ENCODE measurements at places on chromosomes 4 and X. TPM values are rescaled to one million over a fixed set of nuclear protein-coding genes. Genes with fewer than 3 reads are reported as not detected.
A peak's percentile ranks its signal among the peaks of the same experiment; 100 is the strongest.

DNA sequence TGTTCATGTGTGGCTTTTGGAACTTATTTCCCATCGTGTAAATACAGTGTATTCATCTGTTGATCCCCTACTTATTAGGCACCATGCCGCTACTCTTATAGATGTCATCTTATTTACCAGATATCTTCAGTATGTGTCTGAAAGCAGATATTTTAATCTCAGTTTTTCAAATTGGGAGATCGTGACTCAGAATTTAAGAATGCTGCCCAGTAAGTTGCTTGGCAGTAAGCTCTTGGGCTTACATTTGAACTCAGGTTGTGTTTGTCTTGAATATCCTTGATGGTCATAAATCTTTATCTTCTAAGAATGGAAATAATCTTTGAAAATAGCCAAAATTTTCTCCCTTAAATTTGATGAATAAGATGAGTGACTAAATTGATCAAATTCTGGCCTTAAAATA, 45.9 kb upstream of the RPA4 start:
- H3K27ac ChIP-seq, result no peak overlapping the region
- no peaks in the 10 kb centered on the region for H3K4me1 ChIP-seq

GRCh38 chr4:114368751-114369150, 229.9 kb upstream of the UGT8 start:
- DNase-seq, result no peak
- peaks cover 3% of the 10 kb centered on the region for H3K4me1 ChIP-seq
- no peaks in the 10 kb centered on the region for H3K27me3 ChIP-seq
- no peak overlapping the region for H3K4me3 ChIP-seq
- H3K27ac ChIP-seq, result no peak overlapping the region
- H3K36me3 ChIP-seq, result no peaks in the 10 kb centered on the region

- no peaks in the 10 kb centered on the region for H3K36me3 ChIP-seq
- H3K4me3 ChIP-seq, result no peak overlapping the region
- H3K27me3 ChIP-seq, result no peaks in the 10 kb centered on the region
- H3K27ac ChIP-seq, result no peak overlapping the region
Measured at GRCh38 chrX:48648336-48648751, 35.3 kb upstream of the WAS start.

DNA sequence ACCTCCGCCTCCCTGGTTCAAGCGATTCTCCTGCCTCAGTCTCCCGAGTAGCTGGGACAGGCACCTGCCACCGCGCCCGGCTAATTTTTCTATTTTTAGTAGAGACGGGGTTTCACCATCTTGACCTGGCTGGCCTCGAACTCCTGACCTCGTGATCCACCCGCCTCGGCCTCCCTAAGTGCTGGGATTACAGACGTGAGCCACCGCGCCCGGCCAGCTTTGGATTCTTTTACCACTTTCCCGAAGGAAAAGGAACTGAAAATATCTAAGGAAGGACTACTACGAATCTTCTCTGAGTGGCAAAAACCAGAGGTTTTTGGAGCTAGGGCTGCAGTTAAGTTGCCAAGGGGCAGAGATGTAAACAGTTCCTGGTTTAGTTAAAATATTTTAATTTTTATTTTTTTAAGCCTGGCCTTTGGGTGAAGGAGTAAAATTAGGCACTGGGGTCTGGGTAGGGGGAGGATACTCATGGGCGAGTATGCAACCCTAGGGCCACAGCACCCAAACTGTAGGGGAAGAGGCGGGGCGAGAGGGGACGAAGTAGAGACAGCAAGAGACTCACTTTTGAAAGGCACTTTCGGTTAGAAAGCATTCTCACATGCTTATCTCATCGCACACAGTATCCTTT, 525 bp upstream of the CISD2 start:
- peak overlapping the region; percentile 97 for H3K27ac ChIP-seq
- DNase-seq, result no peak
- H3K36me3 ChIP-seq, result no peaks in the 10 kb centered on the region

DNA sequence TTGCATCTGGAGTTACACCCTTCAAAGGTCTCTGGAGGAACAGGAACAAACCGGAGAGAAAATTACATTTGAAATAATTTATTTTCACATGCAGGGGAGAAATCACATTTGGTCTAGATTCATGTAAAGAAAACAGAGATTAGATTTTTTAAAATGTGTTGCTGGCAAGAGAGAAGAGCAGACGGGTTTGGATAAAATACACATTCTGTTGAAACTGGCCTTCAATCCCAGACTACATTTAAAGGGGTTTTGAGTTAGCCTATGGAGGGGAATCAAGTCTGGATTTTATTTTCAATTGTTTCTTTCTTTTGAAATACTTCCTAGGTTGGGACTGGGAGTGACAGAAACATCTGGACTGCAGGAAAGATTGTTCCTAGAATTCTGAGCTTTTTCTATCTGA, 180.8 kb downstream of the NHS start:
- H3K27ac ChIP-seq, result no peak overlapping the region
- H3K36me3 ChIP-seq, result no peaks in the 10 kb centered on the region
- no peaks in the 10 kb centered on the region for H3K27me3 ChIP-seq
- no peak overlapping the region for H3K4me3 ChIP-seq
- no peak for DNase-seq

Gene CPE
- polyA plus RNA-seq, result 3.0 TPM
